ENCODE measurements at places on chromosomes 12 and 14. TPM values are rescaled to one million over a fixed set of nuclear protein-coding genes. Genes with fewer than 3 reads are reported as not detected.

Gene CLEC6A
- 0.17 TPM for total RNA-seq

Gene CPNE6
- total RNA-seq, result not detected

Gene ERP27
- 12.9 TPM for total RNA-seq

Gene OTOGL
- not detected for total RNA-seq

Gene APOF
- total RNA-seq, result not detected

Gene TSHR
- 5.0 TPM for total RNA-seq

Gene CORO1C
- 16.4 TPM for total RNA-seq

Gene TCTN2
- total RNA-seq, result 3.1 TPM

Gene COX8C
- total RNA-seq, result not detected

Gene KITLG
- 0.10 TPM for total RNA-seq

Gene CACNA2D4
- total RNA-seq, result 11.3 TPM

Gene SLCO1B3
- not detected for total RNA-seq

Gene SYCP3
- 0.43 TPM for total RNA-seq

Gene DPY19L2
- total RNA-seq, result 0.33 TPM

Gene MUCL1
- total RNA-seq, result not detected

Gene MSI1
- not detected for total RNA-seq

Gene ZNF384
- 81.6 TPM for total RNA-seq

Gene TCTN1
- 4.8 TPM for total RNA-seq

Gene ASCL1
- total RNA-seq, result not detected

Gene ALDH2
- total RNA-seq, result 0.50 TPM

Gene TAS2R20
- total RNA-seq, result 0.86 TPM

Gene PPP1R1A
- total RNA-seq, result not detected

Gene GPX2
- total RNA-seq, result not detected

Gene ACRBP
- total RNA-seq, result 2.4 TPM

Gene TPPP2
- not detected for total RNA-seq

Gene RASAL1
- total RNA-seq, result 0.53 TPM

Gene FAM181A
- not detected for total RNA-seq

Gene KLRC1
- not detected for total RNA-seq

Gene KIF26A
- total RNA-seq, result 0.53 TPM

All from activated naive CD4-positive, alpha-beta T cell treated with anti-CD3 and anti-CD28 coated beads, Interleukin-2, amount 10 ng/mL, durations not matched to agents 5 hours and 36 hours (primary cell).